ENCODE measurements at places on chromosomes 13 and 19.

GRCh38 chr19:38134540-38135149 lies 89.4 kb downstream of the DPF1 start:
- peak; percentile 4 for DNase-seq

DNA sequence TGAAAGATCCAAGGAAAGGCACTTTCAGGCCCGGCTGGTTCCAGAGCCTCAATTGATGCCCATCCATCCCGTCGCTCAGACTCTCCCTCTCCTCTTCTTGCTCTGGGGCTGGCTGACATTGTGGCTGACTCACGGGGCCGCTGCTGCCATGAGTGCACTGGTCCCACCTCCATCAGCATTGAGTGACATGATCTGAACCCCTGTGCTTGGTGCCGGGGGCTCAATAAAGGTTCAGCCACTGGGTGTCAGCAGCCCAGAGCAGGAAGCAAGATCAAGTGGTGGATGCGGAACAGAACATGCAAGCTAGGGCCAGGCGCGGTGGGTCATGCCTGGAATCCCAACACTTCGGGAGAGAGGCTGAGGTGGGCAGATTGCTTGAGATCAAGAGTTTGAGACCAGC lies 39.5 kb downstream of the COMP start:
- no peak for DNase-seq

GRCh38 chr19:6983448-6983847 lies 37.8 kb downstream of the MBD3L2B start:
- no peak for DNase-seq

DNA sequence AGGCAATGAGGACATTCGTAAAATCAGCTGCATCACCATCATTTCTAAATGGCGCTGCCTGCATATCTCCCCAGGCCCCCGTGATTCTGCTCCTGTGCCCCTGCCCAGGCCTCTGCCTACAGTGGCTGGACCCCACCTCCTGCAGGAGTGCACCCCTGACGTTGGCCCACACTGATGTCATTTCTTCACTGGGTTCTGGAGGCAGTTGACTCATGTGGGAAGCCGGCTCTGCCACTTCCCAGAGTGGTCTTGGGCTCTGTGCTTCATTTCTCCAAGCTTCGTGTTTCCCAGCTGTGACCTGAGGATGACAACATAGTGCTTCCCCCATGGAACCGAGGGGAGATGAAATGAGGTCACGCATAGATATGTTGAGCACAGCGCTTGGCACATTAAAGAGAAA lies 19.9 kb downstream of the CCNE1 start:
- no peak for DNase-seq

GRCh38 chr13:71067165-71067815 lies 799.7 kb downstream of the DACH1 start:
- DNase-seq, result no peak

- DNase-seq, result no peak
Measured at GRCh38 chr13:99989276-99990125, 7.9 kb downstream of the ZIC2 start.

DNA sequence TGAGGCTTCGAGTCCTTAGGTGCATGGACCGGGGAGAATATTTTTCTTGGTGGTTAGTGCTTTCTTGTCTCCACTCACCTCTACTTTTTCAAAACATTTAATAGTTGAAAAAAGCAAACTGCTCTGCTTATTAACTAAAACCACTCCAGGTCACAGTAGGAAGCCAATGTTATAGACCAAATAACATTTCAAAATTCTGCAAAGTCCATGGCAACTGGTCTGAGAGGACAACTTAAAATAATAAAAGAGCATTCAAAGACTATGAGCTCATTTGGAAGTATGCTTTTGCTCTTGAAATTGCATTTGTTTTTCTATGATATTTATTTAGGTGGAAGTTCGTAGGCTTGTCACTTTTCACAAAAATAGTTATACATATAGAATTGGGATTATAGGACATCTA lies 483.0 kb downstream of the DCT start:
- no peak for DNase-seq

GRCh38 chr13:75873494-75873893 lies 237.4 kb downstream of the LMO7 start:
- no peak for DNase-seq

DNA sequence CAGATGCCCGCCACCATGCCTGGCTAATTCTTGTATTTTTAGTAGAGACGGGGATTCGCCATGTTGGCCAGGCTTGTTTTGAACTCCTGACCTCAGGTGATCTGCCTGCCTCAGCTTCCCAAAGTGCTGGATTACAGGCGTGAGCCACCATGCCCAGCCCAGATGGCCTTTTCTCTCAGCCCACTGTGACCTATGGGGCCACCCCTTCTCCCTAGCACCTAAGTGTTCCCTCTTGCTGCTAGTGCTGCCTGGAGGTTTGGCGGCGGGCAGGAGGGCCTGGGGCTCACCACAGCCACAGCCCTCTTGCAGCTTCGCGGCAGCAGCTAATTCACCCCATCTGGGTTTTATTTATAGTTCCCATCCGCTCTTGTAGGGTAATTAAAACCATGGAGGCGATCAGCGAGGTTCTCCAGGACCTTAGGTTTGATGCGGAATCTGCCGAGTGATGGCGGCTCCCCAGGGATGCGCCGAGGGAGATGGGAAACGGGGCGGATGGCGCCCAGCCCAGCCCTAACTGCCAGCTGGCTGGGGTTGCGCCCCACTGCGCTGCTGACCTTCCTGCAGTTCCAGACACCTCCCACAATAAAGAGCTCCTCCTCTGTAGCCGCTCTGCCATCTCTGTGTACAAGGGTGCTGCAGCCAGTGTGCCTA lies 3.3 kb downstream of the REX1BD start:
- DNase-seq, result no peak

DNA sequence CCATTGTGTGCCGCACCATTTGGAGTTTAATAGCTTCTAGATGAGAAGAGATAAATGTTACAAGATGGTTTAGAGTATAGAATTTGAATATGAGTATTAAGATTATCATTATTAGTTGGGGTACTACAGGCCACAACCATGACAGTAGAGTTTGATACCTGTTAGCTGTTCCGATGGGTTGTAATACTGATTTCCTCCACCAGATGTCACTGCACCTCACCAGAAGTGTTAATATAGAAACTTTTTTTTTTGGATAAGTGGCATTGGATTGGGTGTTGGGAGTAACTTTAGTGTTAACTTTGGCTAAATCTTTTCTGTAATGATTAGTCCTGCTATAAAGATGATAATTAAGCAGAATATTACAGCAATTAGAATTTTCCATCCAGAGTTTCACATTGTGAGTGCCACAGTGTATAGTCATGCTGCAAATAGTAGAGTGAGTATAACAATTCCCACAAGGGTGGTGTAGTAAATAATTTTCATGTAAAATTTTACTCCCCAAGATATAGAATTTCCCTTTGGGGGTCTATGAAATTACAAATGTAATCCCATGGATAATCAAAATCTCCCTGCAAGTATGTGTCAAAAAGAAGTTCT lies 56.3 kb downstream of the PSG3 start:
- DNase-seq, result no peak

DNA sequence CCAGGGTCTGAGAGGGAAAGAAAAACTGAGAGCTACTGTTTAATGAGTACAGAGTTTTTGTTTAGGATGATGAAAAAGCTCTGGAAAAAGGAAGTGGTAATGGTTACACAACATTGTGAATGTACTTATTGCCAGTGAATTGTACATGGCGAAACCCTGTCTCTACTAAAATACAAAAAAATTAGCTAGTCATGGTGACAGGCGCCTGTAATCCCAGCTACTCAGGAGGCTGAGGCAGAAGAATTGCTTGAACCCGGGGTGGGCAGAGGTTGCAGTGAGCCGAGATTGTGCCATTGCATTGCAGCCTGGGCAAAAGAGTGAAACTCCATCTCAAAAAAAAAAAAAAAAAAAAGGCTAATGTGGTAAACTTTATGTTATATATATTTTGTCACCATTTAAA lies 96.3 kb downstream of the VWA8 start:
- DNase-seq, result peak; percentile 27

GRCh38 chr13:54636231-54636630 lies 1607.6 kb downstream of the OLFM4 start:
- no peak for DNase-seq

GRCh38 chr19:29411113-29411581 lies 114.6 kb upstream of the VSTM2B start:
- no peak for DNase-seq

DNA sequence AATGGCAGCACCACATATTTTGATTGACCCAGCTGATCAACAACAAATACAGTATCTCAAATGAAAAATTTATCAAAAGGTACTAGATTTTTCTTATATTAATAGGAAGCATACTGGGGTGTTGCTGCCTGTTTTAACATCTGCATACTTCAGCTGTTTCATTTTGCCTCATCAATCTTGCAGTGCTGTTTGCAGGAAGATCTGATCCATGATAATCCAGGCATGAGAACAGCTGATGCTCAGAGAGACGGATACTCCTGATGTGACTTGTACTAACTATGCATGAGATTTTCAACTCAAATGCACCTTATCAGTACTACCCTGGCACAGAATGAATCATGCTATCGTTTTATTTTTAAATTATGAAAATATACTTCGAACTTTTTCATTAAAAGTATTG lies 2136.8 kb downstream of the PCDH9 start:
- no peak for DNase-seq

DNA sequence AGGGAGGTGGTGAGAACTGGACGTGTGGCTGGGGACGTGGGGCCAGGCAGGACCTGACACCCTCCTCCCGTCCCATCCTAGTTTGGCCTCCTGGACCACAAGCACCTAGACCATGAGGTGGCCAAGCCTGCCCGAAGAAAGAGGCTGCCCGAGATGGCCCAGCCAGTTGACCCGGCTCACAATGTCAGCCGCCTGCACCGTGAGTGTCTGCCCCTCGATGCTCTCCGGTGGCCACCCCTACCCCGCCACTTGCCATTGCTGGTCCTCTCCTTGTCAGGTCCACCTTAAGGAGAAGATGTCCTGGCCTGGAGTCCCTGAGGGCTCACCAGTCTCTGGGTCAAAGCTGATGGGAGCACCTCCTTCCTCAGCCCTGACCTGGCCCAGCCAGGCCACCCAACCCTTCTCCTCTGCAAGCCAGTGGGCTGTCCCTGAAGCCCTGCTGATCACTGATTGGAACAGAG lies 2.2 kb downstream of the ANGPTL4 start:
- no peak for DNase-seq

DNA sequence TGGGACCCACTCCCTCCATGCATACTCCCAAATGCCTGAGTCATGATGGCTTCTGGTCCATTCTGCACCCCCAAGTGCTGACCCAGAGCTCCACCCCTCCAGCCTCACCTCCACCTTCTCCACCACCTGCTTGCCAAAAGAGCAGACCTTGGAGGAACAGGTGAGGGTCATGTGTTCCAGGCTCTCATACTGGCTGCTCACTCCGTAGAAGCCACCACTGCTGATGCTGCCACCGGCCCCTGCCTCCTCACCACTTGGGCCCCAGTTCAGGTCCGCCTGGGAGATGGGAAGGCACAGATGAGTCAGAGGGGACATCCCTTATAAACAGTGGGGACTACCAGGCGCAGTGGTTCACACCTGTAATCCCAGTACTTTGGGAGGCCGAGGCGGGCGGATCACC lies 7.9 kb downstream of the CD37 start:
- DNase-seq, result no peak

- no peak for DNase-seq
Measured at GRCh38 chr19:53432088-53432661, 391 bp downstream of the ZNF761 start.

DNA sequence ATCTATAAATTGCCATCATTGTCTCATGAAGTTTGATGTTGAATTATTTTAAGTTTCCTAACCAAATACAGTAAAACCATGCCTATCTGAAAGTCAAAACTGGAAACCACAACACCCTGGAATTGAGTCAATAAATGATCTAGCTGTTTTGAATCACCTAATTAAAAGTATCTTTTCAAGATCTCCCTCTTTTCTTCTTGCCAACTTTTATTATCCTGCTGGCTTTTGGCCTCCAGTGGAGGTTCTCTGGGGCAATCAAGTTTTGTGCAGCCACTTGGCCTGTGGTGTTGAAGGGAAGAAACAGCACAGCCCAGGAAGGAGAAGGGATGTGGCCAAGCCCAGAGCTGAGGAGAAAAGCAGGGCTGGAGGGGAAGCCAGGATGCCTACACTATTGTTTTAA lies 255.4 kb downstream of the COG6 start:
- DNase-seq, result no peak

- no peak for DNase-seq
Measured at GRCh38 chr13:44031555-44031954, 151.9 kb downstream of the LACC1 start.

- no peak for DNase-seq
Measured at GRCh38 chr13:43648733-43649132, 138.0 kb downstream of the ENOX1 start.

Data from CD4-positive, alpha-beta T cell treated with Interferon gamma for 1 hour (primary cell).